ENCODE measurements at places on chromosomes 6 and 20.

GRCh38 chr6:150301846-150302519 lies 66.8 kb upstream of the IYD start:
- DNase-seq, result peak; percentile 56

- DNase-seq, result no peak
These were observed 171.0 kb downstream of the GPX5 start for GRCh38 chr6:28696682-28697081.

DNA sequence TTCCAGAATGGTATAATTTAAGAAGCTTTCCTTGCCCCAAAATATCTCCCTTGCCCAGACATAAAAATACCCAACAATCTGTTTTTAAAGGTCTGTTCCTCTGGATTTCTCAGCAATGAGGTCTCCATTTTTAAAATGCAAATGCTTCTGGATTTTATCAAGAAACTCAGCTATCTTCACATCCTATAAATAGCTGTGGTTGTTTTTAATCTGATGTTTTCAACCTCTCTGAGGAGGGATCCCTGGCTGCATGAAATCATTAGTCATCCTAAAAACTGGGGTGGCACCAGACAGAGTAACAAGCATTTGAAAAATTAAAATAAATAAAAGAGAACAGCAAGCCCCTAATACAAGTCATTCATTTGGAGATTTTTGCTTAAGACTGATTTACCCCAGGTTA lies 168.5 kb upstream of the ID4 start:
- DNase-seq, result no peak

GRCh38 chr6:158654960-158655489 lies 5.2 kb downstream of the SYTL3 start:
- no peak for DNase-seq

- no peak for DNase-seq
These were observed 78.1 kb downstream of the PRDM1 start for GRCh38 chr6:106163966-106164877.

- DNase-seq, result no peak
These were observed 63.6 kb downstream of the F13A1 start for GRCh38 chr6:6256886-6257285.

DNA sequence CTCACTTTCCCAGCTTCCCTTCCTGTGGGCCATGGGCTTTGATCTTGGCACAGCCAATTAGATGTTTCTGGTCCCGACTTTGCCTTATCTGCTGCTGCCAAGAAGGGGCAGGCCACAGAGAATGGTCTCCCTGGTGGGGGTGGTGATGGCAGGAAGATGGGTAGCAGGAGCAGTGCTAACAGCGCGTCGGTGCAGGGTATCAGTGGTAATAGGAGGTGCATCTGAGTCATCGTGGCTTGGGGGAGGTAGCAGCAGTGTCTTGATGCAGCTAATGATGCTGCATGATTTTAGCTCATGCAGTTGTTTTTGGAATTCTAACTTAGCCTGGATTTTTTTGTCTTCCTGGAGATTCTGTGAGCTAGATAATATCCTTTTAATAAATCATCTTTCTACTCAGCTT lies 18.9 kb upstream of the MAS1 start:
- no peak for DNase-seq

DNA sequence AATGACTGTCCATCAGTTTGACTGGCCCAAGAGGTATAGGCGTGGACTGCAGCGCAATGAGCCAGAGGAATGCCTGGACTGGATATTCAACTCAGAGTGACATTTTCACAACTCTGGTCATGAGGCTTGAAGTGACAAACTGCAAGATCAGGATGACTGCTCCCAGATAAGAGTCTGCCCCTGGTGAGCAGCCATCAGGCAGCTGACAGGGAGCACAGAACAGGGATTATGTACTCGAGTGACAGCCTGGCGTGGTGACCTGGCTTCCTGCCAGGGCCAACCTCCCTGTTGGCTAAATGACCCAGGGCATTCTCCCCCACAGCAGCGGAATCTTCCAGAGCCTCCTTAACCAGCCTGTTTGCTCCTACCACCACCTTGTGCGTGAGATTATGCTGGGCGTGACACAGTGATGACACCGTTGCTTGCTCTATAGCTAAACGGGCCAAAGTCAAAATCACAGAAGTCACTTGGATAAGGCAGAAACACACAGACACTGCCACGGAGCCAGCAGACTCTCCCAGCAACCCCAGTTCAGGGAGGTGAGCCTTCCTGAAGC lies 209.1 kb upstream of the JARID2 start:
- DNase-seq, result no peak

- peak; percentile 66 for DNase-seq
These were observed 77.1 kb downstream of the LMBRD1 start for GRCh38 chr6:69719602-69720193.

DNA sequence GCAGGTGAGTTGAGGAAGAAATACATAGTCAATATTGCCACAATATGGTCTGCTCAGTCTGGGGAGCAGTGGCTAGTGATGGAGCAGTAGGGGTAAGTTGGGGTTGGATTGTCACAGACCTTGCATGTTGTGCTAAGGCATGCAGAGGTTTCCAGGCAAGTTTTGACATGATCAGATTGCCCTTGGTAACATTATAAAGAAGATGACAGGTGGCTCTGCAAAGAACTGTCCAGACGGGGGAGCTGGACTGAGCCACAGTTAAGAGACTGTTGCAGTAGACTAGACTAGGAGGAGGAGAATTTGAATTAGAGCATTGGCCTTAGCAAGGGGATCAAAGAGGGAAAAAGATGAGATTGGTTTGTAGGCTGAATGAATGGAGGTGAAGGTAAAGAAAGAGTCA lies 23.4 kb downstream of the ATRN start:
- DNase-seq, result peak; percentile 18

DNA sequence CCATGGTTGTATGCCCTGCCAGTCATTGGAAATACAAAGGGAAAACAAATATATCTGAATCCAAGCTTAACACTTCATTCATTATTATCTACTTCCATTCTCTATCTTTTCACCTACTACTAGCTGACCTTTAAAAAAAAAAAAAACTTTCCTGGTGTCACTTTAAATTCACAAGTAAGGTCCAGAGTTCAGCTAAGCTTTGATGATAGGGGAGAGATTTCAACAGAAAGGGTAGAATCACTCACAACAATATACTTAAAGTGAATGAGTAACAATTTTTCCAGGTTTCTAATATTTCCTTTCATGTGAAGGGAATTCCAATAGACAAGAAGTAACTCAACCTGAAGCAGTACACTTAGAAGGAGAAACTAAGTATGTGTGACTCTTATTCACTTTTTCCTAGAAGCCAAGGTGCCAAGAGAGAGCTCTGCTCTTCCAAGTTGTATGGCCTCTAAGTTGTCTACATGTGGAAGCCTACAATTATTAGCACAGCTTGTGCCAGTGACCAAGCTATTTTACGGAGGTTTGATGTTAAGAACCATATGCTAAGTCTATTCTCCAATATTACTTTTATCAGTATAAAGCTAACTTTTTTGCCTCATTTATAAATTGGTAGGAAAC lies 371.7 kb downstream of the TENT5A start:
- no peak for DNase-seq

DNA sequence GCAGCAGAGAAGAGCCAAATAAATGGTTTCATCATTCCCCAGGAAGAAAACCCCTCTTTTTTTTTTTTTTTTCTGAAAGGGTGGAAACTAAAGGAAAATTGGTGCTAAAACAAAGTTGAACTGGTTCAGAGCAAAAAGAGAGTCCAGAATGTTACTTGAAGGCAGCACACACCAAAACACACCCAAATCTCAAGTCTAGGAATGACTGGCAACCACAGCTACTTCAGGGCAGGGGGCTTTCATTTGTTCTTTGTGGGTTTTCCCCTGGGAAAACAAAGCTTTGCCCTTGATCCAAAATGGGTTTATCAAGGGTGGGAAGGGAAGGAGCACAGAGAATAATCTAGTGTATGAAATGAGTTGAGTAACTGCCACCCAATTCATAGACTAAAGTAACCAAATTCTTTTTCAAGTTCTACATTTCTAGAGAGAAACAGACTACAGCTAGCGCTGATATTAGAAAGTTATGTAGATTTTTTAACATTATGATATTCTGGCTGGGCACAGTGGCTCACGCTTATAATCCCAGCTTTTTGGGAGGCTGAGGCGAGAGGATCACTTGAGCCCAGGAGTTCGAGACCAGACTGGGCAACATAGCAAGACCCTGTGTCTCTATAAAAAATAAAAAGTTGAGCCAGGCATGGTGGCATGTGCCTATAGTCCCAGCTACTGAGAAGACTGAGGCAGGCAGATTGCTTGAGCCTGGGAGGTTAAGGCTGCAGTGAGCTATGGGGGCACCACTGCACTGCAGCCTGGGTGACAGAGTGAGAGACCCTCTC lies 119.8 kb downstream of the NFATC2 start:
- no peak for DNase-seq

DNA sequence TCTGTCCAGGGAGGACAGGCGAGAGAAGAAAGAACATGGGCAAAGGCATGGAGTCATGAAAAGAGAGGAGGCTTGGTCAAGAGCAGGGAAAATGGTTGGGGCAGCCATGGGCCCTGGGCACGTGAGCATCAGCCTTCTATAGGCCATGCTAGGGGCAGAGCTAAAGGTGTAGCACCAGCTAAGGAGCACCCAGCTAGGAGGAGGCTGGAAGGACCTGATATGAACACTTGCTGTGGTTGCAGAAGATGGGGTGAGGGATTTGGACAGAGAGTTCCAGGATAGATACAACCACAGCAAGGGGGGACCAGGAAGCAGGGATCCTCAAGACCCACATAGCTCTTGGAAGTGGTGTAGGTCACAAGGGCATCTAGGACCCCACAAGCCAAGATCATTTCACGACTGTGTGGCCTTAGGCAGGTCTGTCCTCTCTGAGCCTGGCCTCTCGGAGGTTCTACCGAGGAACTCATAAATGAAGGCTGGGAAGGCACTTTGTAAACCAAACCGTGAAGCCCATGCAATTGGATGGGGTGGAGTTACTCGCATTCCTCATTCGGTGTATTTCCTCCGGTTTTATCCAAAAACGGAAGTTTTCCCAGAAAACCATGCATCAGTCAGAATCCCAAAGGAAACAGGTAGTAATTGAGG lies 74.0 kb upstream of the TOP1 start:
- DNase-seq, result no peak

- peak; percentile 86 for DNase-seq
These were observed 6.3 kb downstream of the TNFAIP3 start for GRCh38 chr6:137873273-137873762.

GRCh38 chr20:35908007-35908406 lies 46.3 kb downstream of the SCAND1 start:
- DNase-seq, result no peak

- DNase-seq, result no peak
These were observed 15.7 kb upstream of the AHCY start for GRCh38 chr20:34318609-34319443.

GRCh38 chr20:44395461-44396340 lies 40.2 kb downstream of the HNF4A start:
- DNase-seq, result no peak

DNA sequence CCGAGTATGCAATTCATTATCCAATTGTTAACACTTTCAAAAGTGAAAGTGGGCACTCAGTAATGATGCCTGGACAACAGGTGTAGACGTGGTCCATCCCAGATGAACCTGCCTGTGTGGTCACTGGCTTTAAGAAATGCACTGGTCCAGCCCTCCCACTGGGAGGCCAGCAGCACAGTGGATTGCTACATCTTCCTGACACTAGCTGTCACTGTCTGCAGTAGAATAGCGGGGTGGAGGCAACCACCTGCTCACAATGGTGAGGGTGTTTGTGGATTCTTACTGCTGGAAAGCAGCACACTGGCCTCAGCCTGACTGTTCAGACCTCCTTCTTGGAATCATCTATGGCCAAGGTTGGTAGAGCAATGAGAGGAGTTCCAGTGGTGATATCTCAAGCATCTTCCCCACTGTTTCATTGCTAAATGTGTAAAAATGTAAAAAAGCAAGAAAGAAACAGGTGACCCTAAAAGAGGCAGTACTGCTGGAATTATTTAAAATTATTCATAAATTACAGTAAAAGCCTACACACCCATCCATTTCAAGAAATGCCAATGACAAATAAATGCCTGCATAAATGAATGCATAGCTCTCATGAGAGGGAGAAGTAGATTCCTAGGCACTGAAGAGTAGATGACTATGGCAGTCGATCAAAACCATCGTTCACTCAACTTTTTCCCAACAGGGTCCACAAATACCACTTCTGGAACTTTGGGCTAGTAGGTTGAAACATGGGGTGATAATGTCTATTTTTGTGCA lies 228.0 kb upstream of the PLN start:
- no peak for DNase-seq

DNA sequence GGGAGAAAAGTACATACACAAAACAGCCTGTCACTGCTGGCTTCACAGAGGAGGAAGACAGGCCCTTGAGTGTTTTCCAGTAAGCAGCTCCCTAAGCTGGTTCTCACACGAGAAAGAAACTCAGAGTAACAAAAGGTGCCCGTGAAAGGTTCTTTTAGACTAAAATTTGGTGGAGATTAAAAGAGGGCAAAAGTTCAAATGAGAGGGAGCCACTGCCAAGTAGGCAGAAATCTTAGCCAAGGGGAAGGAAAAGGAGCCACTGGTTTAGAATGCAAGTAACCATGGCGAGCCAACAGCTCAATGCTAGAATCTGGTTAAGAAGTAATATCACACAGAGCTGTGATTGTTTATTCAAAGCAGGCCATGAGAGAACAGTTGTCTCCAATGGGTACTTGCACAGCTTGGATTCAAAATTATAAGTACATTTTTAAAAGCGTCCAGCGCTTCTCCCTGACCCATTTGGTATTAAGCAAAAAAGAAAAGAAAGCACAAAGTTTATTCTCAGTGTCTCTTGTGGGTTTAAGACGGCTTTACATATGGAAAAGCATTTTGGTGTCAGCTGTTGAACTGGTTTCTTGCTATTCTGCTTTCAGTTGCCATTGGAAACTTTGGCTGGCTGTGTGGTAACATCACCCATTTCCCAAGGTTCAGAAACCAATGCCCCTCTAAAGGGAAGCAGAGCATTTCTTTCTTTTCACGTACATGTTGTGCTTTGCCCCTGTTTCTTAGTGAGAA lies 648.5 kb downstream of the RNF144B start:
- DNase-seq, result peak; percentile 8

GRCh38 chr20:46317685-46318177 lies 9.4 kb upstream of the CDH22 start:
- no peak for DNase-seq

DNA sequence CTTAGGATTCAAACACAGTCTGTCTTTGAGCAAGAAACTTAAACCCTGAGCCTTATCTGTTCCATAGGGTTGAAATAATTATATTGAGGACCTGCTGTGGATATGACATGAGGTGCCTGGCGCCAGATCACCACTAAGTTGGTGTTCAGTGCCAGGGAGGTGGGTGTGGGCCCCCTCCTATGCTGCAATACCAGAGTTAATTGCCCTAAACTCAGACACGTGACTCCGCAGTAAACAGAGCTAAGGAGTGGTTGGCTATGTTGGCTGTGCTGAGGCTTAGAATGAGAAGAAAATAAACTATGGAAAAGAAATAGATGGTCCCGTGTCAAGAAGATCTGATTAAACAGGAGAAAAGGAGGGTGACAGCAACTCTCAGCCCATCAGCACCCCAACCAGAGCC lies 419.4 kb upstream of the JARID2 start:
- no peak for DNase-seq

- no peak for DNase-seq
These were observed 80.4 kb downstream of the SULF2 start for GRCh38 chr20:47704746-47705496.

- no peak for DNase-seq
These were observed 69.0 kb downstream of the NCOA7 start for GRCh38 chr6:125859727-125860126.
